ENCODE measurements at places on chromosomes 7 and 10.

DNA sequence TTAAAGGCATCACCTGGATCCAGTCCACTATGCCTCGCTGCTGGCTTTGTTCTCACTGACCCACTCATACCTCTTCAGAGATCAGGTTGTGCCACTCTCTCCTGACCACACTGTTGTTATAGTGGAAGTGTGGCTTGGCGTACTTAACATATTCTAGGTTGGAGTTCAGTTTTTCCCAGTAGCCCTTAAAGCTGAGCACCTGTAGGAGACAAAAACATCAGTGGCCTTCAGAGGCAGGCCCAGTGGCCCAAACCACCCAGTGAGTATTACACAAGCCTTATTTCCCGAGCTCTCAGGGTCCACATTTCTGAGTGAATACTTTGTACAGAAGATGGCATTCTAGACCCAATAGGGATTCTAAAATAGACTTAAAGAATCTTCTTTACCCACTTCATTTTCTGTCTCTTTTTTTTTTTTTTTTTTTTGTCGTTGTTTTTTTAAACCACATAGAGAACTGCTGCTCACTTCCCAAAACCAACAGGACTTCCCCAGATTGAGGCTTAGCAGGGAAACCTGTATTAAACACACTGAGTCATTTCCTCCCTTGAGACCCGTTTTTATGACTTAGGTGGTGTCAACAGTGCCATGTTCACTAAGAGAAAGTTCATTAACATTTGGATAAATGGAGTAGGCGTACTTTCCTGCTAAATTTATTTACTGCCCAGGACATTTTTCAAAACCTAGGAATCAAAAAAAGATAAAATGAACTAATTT lies 85.8 kb downstream of the GSAP start:
- no peaks in the 10 kb centered on the region for H3K27me3 ChIP-seq
- H3K36me3 ChIP-seq = no peaks in the 10 kb centered on the region
- no peak for DNase-seq
- H3K4me3 ChIP-seq = no peak overlapping the region

GRCh38 chr10:72077275-72077990 lies 10.9 kb downstream of the SPOCK2 start:
- DNase-seq = no peak
- H3K27me3 ChIP-seq = peaks cover 7% of the 10 kb centered on the region
- H3K27ac ChIP-seq = no peak overlapping the region
- H3K4me3 ChIP-seq = no peak overlapping the region

DNA sequence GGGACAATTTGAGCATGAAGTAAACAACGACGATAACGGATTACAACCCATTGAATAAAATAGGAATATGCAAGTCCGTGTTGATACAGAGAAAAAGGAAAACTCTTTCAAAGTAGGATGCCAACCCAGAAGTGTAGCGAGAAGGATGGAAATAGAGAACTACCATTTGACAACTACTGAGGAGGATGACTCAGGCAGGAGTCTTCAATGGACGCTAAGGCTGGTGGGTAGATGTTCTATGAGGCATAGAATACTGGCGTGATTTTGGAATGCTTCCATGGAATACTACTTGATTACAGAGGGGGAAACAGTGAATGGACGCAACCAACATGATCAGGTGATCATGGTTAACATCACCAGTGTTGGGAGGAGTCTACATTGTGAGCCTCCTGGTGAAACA lies 828 bp upstream of the CFAP70 start:
- peaks cover 22% of the 10 kb centered on the region for H3K36me3 ChIP-seq
- H3K27ac ChIP-seq = no peak overlapping the region
- DNase-seq = no peak

- no peaks in the 10 kb centered on the region for H3K36me3 ChIP-seq
- peaks cover 25% of the 10 kb centered on the region for H3K4me1 ChIP-seq
- H3K27me3 ChIP-seq = peaks cover 5% of the 10 kb centered on the region
- no peak overlapping the region for H3K27ac ChIP-seq
- H3K4me3 ChIP-seq = no peak overlapping the region
Observed at GRCh38 chr7:126702242-126703016, 550.3 kb downstream of the GRM8 start.

GRCh38 chr7:130894909-130895750 lies 161.1 kb upstream of the KLF14 start:
- no peak overlapping the region for H3K4me3 ChIP-seq
- no peak for DNase-seq
- H3K4me1 ChIP-seq = peaks cover 78% of the 10 kb centered on the region
- peaks cover 6% of the 10 kb centered on the region for H3K27me3 ChIP-seq
- no peaks in the 10 kb centered on the region for H3K36me3 ChIP-seq

- no peak overlapping the region for H3K27ac ChIP-seq
- no peak for DNase-seq
- H3K27me3 ChIP-seq = peaks cover 6% of the 10 kb centered on the region
- no peak overlapping the region for H3K4me3 ChIP-seq
- H3K36me3 ChIP-seq = no peaks in the 10 kb centered on the region
Observed at GRCh38 chr10:76026905-76027304, 595.5 kb downstream of the LRMDA start.

Data from nephron progenitor cell (in vitro differentiated cells).